ENCODE measurements at places on chromosomes 6 and 20.
A peak's percentile ranks its signal among the peaks of the same experiment; 100 is the strongest.

- no peak for DNase-seq
Measured at GRCh38 chr6:30683183-30683979, 3.1 kb downstream of the PPP1R18 start.

DNA sequence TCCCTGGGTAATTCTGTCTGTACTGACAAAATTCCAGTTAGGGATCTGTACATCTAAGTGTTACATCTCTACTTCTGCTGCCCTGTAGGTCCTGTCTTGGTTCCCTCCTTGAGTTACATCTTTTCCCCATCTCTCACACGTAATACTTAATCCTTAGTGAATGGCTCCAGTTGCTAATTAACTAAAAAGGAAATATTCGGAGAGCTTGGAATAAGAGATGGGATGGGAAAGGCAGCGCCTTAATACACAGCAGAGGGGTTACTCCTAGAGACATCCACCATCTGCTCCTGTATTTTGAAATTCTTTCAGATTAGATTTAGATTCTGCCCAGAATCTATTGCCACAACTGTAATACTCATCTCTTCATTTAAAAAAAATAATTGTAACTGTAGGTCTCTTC, 384.0 kb downstream of the SAMD5 start:
- DNase-seq, result no peak

DNA sequence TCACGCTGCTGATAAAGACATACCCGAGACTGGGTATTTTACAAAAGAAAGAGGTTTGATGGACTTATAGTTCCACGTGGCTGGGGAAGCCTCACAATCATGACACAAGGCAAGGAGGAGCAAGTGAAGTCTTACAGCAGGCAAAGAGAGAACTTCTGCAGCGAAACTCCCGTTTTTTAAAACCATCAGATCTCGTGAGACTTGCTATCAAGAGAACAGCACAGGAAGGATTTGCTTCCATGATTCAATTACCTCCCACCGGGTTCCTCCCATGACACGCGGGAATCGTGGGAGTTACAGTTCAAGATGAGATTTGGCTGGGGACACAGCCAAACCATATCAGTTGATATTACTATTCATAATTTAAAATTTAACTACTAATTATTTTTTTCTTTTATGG, 157.3 kb upstream of the ATXN1 start:
- no peak for DNase-seq

GRCh38 chr6:30781395-30781742, 37.0 kb upstream of the IER3 start:
- no peak for DNase-seq

GRCh38 chr6:98946879-98947410, 801 bp downstream of the FBXL4 start:
- no peak for DNase-seq

DNA sequence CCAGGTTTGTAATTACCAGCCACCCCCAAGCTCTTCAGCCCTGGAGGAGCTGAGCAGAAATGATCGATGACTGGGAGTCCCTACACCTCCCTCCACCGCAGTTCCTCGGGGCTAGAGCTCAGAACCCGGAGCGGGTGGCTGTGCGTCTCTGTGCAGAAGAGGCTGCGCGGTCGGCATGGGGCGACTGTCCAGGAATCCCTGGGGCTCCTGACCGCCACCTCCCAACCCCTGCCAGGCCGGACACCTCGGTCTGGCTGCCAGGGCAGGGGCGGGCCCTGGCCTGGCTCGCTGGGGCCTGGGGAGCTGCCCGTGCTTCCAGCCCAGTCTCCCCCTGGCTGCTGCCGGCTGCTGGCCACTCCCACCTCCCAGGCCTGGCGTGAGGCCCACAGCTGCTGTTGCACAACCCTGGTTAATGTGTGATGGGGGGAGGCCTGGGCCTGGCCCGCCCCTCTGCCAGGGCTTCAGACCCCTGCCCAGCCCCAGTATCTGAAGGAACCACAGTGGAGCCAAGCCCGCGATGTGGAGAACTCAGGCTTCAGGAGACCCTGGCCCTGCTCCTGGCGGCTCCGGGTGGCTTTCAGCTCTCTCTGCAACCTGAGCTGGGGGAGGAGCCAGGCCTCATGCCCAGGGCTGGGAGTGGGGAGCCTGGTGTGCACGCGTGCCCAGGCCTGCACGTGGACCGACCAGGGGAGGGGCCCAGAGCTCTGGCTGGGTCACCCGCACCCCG, 1.2 kb downstream of the SLC2A4RG start:
- peak; percentile 95 for DNase-seq

GRCh38 chr6:165769884-165770283, 106.8 kb upstream of the PDE10A start:
- DNase-seq, result no peak

- no peak for DNase-seq
Measured at GRCh38 chr6:2817903-2818443, 23.7 kb downstream of the SERPINB1 start.

DNA sequence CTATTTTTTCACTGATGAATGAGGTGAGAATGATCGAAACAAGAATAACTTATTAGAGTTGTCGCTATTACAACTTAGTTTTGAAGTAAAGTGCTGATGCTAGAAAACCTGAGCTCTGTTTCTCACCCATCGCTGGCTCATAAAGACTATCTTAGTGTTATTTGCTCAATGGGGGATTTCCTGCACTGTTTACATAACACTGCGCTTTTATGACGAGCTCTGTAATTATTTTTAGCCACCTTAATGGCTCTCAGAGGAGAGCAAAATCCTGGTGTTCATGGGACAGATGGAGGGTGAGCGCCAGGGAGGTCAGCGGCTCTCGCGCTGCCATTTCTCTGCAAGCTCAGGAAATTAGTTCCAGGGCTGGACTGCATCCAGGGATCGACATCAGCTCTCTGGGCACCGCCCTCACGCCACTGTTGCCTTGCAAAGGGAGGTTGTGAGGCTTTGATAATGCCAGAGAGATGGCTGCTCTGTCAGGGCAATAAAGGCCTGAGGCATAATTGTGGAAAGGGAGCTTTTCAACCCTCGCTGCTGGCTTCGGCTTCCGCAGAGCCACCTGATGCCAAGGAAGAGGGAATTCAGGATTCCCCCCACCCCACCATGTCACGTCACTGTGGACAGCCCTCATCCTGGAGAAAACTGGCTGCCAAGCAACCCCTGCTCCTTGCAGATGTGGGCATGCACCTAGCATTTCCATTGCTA, 72.0 kb downstream of the DACT2 start:
- DNase-seq, result no peak

Data from right atrium auricular region (tissue), 2 donors.